Posterior vena cava (tissue), 2 donors: ENCODE measurements at places on chromosomes 5 and 9. TPM values are rescaled to one million over a fixed set of nuclear protein-coding genes. Genes with fewer than 3 reads are reported as not detected.

GRCh38 chr5:949815-950560, 57.3 kb downstream of the TRIP13 start:
- DNase-seq, result peak; percentile 28

GRCh38 chr9:89542401-89543021, 44.6 kb upstream of the SEMA4D start:
- DNase-seq, result no peak

GRCh38 chr5:31047007-31047406, 146.5 kb upstream of the CDH6 start:
- no peak for DNase-seq

Gene C9
- total RNA-seq, result not detected

Gene CDH6
- 6.0 TPM for total RNA-seq

Gene IQGAP2
- 15.0 TPM for total RNA-seq
